ENCODE measurements at places on chromosomes 7 and 10. TPM values are rescaled to one million over a fixed set of nuclear protein-coding genes. Genes with fewer than 3 reads are reported as not detected.

GRCh38 chr10:98576096-98576495, 129.4 kb upstream of the HPS1 start:
- DNase-seq, result no peak

DNA sequence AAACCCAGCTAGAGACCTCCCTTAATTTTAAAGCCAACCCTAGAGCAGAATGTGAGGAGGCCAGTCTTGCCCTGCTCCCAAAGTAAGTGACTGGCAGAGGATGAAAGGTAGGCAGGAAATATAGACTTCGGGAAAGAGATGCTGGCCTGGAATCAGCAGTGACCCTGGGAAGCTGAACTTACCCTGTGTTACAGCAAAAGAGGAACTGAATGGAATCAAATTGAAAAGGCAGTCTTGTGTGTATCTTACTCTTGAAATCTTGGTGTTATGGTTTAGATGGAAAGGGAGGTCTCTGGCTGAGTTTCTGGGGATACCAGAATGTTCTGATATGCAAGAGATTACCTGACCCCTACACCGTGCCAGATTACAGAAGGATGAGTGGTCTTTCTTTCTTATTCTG, 7.9 kb upstream of the CFAP43 start:
- no peak for DNase-seq

- no peak for DNase-seq
Observed at GRCh38 chr10:5450605-5451384, 38.4 kb downstream of the NET1 start.

- peak; percentile 66 for DNase-seq
Observed at GRCh38 chr10:54800741-54801421, at the start of gene PCDH15. PCDH15 (minus strand) TSS chr10:54801231; CDS start chr10:54664262, 136,969 bp downstream.

GRCh38 chr7:38525857-38526256, 105.3 kb downstream of the AMPH start:
- no peak for DNase-seq

DNA sequence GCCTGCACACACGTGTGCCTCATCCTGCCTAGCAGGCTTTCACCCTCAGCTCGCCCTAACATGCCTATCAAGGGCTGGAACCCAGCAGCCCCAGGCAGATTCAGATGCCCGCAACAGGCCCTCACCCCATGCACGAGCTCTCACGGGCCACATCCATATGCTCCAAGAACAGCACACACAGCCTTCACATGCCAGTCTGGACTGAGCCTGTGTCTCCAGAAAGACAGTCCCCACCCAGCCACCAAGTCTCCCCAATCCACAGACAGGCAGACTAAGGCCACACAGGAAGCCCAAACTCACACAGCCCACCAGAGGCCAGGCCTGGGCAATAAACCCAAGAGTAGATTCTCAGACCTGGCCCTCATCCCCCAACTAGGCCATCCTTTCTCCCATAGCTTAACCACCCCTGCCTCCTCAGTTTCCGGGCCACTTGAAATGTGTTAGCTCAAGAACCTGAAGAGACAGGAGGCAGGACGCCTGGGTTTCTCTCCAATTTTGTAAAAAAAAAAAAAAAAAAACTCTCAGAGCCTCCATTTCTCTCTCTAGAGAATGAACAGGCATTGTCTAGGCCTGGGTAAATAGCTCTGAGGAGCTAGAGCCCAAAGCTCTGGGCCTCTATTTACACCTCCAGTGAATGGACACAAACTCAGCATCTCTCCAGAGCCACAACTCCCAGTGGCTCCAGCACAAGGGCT, 6.8 kb downstream of the LDB1 start:
- DNase-seq, result no peak

- DNase-seq, result no peak
Observed at GRCh38 chr10:71551970-71552369, 155.2 kb downstream of the CDH23 start.

DNA sequence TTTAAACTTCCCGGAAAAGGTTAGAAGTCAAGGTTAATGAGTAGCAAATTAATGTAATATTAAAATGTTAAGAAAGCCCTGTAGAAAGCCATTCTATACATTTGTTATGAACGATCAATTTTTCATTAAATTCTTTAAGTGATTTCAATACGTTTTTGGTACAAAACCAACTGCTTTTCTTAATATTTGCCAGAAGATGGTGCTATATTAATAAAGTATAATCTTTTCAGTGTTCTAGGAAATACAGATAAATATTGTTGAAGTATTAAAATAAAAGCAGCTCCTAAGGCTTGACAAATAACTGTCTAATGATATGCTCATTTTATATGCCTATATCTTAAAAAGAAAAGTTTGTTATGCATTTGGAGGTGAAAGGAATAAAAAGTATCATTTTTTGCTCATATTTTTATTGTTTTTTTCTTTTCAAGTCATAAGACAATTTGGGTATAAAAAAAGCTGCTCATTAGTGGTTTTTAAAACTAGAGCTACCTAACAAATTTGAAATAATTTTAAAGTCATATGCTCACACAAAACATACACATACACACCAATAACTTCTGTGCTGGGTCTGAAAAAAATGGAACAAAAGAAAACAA, 130.3 kb upstream of the POT1 start:
- DNase-seq, result peak; percentile 39

GRCh38 chr10:100186253-100187212, 704 bp upstream of the ERLIN1 start:
- peak; percentile 51 for DNase-seq

DNA sequence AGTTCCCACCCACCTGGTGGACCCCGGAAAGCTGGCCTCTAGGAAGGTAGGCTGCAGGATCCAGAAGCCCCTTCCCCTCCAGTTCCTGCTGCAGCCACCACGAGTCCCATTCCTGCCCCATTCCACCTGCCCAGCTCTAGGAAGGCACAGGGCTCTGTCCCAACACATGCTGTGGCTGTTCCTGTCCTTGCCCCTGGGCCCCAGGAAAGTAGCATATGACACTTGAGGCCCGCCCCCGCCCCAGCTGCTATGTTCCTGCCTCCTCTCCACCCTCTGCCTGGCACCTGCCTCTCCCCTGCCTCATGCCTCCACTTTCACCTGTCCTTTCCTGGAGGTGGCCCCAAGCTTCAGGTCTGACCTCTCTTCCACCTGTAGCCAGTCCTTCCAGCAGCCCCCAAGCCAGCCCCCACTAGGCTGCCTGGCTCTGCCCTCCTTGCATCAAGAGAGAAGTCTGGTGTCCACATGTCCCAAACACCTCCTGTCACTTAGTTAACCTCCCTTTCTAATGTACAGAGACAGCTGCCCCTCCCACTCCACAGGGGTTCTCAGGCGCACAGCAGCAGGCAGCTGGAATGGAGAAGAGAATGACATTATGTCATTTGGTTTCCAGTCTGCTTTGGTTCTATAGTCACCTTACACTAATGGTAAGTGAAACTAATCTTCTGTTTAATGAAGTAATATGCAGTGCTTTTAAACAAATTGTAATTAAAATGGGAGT, 22.7 kb downstream of the YKT6 start:
- no peak for DNase-seq

GRCh38 chr7:158602905-158603772, 15.5 kb upstream of the PTPRN2 start:
- peak; percentile 60 for DNase-seq

DNA sequence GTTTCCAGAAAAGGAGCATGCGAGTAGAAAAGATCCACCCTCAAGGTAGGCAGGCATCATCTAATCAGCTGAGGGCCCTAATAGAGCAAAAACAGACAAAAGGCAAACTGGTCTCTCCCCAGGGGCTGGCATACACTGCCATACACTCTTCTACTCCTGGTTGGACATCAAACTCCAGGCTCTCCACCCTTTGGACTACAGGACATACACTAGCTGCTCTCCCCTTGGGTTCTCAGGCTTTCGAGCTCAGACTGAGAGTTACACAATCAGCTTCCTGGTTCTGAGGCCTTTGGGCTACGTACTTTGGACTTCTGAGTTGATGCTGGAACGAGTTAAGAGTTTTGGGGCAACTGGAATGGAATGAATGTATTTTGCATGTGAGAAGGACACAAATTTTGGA, 50.9 kb upstream of the TM9SF3 start:
- DNase-seq, result no peak

- no peak for DNase-seq
Observed at GRCh38 chr7:86648169-86648568, 4.5 kb downstream of the GRM3 start.

Gene KCP
- polyA plus RNA-seq, result not detected

Gene LBX1
- not detected for polyA plus RNA-seq

Gene NYAP1
- polyA plus RNA-seq, result 0.09 TPM

Gene GNGT1
- polyA plus RNA-seq, result not detected

Gene HOXA5
- 16.6 TPM for polyA plus RNA-seq

Gene CYP2C18
- polyA plus RNA-seq, result 0.02 TPM

Gene DMBT1
- polyA plus RNA-seq, result not detected

Gene KBTBD2
- 22.3 TPM for polyA plus RNA-seq

All from fibroblast of lung (primary cell).